Fibroblast of gingiva (primary cell): ENCODE measurements at places on chromosomes 4 and X.
A peak's percentile ranks its signal among the peaks of the same experiment; 100 is the strongest.

DNA sequence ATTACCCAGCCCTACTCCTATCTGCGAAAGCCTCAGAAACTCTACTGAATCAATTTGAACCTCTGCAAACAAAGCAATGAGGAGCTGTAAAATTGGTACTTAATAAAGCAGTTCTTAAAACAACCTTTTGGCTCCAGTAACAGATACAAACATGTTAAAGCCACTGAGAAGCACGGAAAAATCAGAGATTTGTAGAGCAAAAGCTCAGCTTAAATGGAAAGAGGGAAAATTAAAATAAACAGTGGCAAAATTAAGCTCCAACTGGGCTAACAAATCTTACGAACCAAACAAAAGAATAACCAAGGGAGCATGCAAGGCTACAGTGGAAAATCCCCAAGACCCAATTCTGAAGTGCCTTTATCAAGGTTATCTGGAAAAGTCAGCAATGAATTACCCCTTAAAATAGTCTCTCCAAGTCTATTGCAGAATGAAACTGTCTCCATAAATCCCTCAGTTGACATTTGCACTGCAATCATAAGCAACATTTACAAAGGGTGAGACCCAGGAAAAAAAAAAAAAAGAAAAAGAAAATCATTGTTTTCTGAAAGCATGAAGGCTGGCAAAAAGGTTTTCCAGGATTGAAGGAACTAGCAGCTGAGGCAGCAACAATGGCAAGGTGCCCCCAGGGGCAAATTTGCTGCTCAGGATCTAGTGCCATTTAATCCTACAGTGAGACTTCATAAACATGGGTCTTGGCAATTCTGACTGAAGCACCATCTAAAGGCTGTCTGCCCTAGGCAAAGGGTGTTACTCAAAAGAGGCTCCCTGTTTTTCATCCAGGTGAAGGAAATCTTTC is 40.1 kb downstream of the USP46 start:
- no peak for DNase-seq

GRCh38 chrX:21740329-21741274 is 17.3 kb downstream of the SMPX start:
- no peak for DNase-seq

DNA sequence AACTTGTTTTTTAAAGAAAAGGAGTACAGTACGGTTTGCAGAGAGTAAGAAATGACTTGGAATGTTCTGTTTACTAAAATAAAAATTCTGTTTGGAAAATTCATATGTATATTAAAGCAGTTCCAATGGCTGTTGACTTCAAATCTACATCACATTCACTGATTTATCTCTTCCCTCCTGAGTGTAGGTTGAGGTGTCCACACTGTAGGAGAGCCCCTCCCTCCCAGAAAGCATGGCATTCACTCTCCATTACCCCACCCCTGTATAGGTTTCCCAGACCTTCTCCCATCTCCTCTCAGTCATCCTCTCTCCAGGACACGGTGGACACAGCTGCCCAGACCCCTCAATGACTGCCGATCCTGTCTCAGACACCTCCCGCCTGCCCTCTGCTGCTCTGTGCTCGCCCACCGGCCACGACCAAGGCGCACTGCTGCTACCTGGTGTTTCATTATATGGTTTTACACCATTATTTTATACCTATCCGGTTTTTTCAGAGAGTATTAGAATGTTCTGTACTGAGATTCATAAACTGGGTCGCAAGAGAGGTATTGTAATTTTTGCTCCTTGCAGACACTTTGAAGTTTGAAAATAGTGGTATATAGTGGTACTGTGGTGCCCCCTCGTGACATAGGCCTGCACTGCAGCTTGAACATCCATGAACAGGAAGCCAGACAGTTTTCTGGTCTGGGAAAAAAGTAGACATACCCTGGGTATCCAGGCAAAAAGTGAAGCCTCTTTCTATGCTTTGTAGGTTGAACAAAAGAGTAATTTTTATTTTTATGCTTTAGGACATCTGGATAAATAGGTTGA is 38.8 kb upstream of the BEX4 start:
- peak; percentile 12 for DNase-seq

DNA sequence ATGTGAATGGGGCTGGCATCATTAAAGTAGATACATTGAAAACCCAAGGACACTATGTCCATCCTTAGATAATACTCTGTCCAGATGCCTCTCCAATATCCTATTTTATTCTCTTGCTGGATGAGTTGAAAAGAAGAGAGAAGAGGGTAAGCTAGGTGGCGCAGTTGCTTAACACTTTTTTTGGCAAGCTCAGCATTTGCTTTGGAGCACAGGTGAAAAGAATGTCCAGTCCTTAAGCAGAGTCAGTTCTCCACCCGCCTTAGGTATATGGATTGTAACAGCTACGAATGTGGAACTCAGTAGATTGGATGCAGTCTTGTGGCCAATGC is 208.4 kb downstream of the NWD2 start:
- no peak for DNase-seq

GRCh38 chr4:23881674-23882337 is 8.0 kb downstream of the PPARGC1A start:
- no peak for DNase-seq

- peak; percentile 4 for DNase-seq
These were observed 409.0 kb downstream of the BCOR start for GRCh38 chrX:39688576-39689375.

DNA sequence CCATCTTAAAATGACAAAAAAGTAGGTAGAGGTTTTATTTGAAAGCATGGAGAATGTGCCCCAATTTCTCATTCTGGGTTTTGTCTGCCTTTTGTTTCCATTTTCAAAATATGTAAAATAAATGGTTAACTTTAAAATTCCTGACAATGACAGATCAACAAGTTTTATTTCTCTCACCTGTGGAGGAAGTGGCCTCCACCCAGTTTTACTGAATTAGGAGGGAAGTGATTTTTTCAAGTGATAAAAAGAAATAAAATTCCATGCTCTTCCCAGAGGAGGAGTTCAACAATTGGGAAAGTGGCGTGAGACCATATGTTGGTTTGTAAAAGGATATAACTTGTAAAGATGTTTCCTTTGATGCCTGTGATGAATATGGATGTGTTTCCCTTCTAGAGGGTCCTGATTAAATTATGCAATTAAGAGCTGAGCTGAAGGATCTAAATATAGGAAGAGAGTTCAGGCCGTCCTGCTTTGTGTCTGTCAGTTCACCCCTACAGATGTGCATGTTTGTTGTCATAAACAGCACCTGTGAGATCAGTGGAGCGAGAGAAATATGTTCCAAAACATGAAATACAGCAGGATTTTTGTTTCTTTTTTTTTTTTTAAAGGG is 19.5 kb downstream of the SMAD1 start:
- DNase-seq, result no peak

- peak; percentile 7 for DNase-seq
These were observed 132.3 kb downstream of the ZNF330 start for GRCh38 chr4:141352909-141353525.

- no peak for DNase-seq
These were observed 49.1 kb downstream of the ABCG2 start for GRCh38 chr4:88109123-88109881.

DNA sequence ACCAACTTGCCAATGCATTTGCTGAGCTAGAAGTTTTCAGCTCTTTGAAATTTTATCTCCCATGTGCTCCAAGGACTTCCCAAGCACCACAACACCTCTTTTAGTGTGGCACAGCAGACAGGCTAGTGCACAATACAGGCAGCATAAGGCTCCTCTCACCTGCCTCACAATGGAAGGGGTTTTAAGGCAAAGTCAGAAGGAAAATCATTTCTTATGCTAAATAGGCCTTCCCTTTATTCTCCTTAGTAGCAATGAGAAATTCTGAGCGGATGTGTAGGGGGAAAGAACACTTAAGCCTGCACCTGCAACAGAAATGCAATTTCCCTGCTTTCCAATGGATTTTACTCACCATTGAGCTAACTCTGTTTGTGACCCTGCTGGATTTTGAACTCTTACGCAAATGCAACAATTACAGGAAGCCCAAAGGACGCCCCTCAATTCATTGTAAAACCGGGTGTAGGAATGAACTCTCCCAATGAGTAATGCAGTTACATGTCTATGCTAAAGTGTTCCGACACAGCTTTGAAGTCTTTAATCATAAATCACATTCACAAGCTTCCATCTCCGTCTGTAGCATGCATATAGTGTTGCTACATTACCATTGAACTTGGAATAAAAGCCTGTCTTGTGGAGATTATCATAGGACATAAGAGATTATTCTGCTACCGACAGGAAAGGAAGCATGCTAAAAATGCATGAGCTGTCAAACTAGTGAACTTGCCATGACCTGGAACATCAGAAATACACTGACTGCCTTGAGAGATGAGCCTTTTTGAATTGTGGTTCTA is 1084.9 kb downstream of the RPA4 start:
- no peak for DNase-seq

DNA sequence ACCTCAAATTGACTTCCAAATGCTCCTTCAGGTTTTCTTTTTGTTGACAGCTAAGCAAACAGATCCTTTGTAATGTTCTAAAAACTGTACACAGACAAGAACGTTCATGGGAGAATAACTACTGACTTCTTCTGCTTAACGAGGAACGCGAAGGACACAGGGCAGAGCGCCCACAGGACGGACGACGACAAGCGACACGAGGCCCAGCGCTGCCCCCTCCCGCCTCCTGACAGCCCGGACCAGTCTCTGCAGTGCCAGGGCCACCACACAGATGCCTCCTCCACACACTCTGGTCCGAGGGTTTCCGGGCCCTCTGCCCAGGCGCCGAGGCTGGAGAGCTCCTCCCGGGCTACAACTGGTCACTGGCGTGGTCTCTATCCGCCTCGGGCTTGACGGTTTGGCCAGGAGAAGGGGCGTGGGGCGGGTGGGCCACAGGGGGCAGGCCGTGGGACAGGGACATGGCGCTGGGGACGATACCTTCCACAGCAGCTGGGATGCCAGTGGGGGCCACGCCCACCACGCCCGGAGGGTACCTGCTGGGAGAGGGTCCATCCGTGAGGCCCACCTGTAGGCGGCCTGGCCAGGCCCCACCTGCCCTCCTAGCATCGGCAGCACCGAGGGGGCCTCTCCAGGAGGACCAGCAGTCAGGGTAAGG is 36.9 kb downstream of the CTBP1 start:
- no peak for DNase-seq

DNA sequence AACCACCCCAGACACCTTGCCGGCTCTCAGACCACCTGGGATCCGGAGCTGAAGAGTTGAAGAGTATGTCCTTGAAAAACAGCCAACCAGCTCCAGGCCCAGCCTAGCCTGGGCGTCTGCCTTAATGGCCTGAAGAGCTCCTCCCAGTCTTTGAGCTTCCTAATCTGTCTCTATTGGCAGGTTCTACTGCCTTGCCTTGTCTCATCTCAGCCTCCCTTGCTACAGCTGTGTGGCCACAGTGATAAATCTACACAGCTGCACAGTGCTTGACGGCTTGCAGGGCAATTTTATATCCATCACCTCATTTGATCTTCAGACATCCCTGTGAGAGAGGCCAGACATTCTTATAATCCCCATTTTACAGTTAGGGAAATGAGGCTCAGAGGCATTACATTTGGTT is 19.9 kb downstream of the AWAT2 start:
- DNase-seq, result no peak

- no peak for DNase-seq
These were observed 35.3 kb upstream of the GPM6B start for GRCh38 chrX:13852001-13852695.

- peak; percentile 1 for DNase-seq
These were observed 605.7 kb upstream of the PABPC4L start for GRCh38 chr4:134807231-134807745.

DNA sequence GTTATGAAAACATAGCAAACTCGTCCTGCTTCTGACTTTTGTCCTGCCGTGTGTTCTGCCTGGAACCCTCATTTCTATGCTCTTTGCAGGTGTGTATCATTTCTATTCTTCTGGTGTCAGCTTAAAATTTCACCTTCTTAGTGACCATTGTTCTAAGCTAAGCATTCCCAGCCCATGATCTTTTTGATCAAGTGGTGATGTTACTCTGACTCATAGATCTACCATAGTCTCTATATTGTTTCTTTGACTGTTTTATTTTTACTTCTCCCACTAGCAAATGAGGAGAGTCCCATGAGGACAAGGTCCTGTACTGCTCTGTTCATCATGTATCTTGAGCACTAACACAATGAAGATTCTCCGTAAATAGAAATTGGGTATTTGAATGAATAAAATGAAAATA is 14.1 kb upstream of the CXCL6 start:
- no peak for DNase-seq

- no peak for DNase-seq
These were observed 255.6 kb upstream of the JADE1 start for GRCh38 chr4:128553686-128554515.

GRCh38 chrX:109498434-109498833 is 16.5 kb upstream of the GUCY2F start:
- DNase-seq, result no peak

GRCh38 chr4:17494258-17495190 is 17.4 kb downstream of the QDPR start:
- peak; percentile 46 for DNase-seq

- no peak for DNase-seq
These were observed 6.9 kb upstream of the VEGFC start for GRCh38 chr4:176799653-176800052.

DNA sequence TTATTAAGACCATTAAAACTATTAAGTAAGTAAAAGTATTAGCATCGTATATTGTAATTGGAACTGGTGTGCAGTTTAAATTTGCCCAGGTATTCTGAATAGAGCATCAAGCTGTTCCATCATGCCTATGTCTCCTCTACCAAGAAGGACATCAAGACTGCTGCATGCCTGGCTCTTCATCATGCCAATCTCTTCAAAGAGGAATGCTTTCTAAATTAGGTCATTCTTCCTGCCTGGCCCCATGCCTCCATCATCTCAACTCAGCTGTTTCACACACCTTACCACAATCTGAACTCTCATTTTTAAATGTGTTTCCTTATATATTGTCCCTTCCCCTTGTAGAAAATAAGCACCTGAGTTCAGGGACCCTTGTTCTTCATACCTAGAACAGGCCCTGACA is 270.5 kb upstream of the PPARGC1A start:
- no peak for DNase-seq

GRCh38 chr4:138263247-138263816 is 21.2 kb upstream of the SLC7A11 start:
- DNase-seq, result no peak

DNA sequence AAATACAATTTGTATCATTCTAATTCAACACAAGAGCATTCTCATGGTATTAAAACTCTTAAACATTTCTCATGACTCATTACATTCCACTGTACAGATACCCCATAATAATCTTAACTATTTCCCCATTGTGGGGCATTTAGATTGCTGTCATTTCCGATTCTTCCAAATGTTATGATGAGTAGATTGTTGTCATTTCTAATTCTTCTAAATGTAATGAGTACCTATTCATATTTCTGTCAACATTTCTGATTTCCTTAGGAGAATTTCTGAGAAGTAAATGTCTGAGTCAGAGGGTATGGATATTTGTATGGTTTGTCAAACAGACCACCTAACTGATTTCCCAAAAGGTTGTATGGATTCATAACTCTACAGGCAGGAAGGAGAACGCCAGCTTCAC is 8.3 kb downstream of the S100G start:
- no peak for DNase-seq

- DNase-seq, result no peak
These were observed 133.7 kb downstream of the PAPSS1 start for GRCh38 chr4:107586371-107586770.

DNA sequence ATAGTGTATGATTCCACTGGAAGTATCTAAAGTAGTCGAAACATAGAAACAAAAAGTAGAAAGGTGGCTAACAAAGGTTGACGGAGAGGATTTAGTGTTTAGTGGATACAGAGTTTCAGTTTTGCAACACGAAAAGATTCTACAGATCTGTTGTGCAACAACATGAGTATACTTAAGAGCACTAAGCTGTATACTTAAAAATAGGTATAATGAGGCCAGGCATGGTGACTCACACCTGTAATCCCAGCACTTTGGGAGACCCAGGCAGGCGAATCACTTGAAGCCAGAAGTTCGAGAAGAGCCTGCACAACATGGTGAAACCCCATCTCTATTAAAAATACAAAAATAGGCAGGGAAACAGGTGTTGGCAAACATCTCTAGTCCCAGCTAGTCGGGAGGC is 7.9 kb upstream of the ATRX start:
- no peak for DNase-seq
